Colonic mucosa (tissue), 4 donors: ENCODE measurements at places on chromosomes 3 and 15. TPM values are rescaled to one million over a fixed set of nuclear protein-coding genes. Genes with fewer than 3 reads are reported as not detected.

DNA sequence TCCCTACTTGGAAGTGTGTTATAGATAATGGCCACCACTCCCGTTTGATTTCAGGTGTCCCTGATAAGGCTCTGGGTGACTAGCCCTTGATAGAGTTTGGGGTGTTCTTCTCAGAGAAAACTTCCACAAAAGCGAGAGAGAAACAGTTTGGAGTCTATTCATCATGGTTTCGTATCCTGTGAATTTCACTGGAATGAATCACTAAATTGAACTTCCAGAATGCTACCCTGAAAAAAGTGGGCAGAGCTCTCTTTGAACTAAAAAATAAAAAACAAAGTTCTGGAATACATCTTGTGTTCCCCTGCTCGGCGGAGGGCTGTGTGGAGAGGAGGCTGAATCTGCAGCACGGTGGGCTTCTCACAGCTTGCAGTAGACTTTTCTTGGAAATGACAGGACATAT lies 52.8 kb upstream of the FAM98B start:
- no peaks in the 10 kb centered on the region for H3K4me1 ChIP-seq
- DNase-seq, result no peak
- no peaks in the 10 kb centered on the region for H3K36me3 ChIP-seq
- no peak overlapping the region for H3K27ac ChIP-seq
- no peak overlapping the region for H3K4me3 ChIP-seq
- H3K27me3 ChIP-seq, result no peaks in the 10 kb centered on the region

- H3K27me3 ChIP-seq, result no peaks in the 10 kb centered on the region
- H3K4me1 ChIP-seq, result no peaks in the 10 kb centered on the region
- no peak for DNase-seq
- H3K27ac ChIP-seq, result no peak overlapping the region
Measured at GRCh38 chr3:27114684-27115083, 254.5 kb downstream of the NEK10 start.

- H3K27me3 ChIP-seq, result no peaks in the 10 kb centered on the region
- no peak overlapping the region for H3K27ac ChIP-seq
- H3K4me1 ChIP-seq, result no peaks in the 10 kb centered on the region
- H3K36me3 ChIP-seq, result no peaks in the 10 kb centered on the region
- no peak overlapping the region for H3K4me3 ChIP-seq
Measured at GRCh38 chr3:118968111-118968510, 66.5 kb downstream of the IGSF11 start.

Gene IMPG2
- total RNA-seq, result 0.08 TPM

DNA sequence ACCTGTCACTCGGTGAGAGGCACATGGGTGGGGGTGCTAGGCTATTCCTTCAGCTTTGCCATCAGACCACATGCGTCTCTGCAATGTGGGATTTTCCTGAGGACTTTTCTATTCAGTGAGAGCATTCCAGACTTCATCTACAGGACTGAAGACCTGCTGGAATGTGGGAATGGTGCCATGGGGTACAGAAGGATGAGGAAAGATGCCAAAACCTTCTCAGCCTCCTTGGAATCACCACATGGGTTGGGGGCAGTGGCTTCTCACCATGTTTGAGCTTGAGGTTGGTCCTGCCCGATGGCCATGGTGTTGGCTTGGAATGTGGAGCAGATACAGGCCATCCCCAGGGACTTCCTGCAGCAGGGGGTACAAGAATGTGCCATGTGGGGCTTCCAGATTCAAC lies 80.9 kb upstream of the KLF13 start:
- no peaks in the 10 kb centered on the region for H3K27me3 ChIP-seq
- no peaks in the 10 kb centered on the region for H3K4me1 ChIP-seq
- H3K27ac ChIP-seq, result no peak overlapping the region
- no peaks in the 10 kb centered on the region for H3K36me3 ChIP-seq
- DNase-seq, result no peak

Gene CHRFAM7A
- total RNA-seq, result 0.42 TPM

Gene RASGRP1
- 0.96 TPM for total RNA-seq

Gene NME9
- not detected for total RNA-seq

Gene EAF2
- 4.5 TPM for total RNA-seq

DNA sequence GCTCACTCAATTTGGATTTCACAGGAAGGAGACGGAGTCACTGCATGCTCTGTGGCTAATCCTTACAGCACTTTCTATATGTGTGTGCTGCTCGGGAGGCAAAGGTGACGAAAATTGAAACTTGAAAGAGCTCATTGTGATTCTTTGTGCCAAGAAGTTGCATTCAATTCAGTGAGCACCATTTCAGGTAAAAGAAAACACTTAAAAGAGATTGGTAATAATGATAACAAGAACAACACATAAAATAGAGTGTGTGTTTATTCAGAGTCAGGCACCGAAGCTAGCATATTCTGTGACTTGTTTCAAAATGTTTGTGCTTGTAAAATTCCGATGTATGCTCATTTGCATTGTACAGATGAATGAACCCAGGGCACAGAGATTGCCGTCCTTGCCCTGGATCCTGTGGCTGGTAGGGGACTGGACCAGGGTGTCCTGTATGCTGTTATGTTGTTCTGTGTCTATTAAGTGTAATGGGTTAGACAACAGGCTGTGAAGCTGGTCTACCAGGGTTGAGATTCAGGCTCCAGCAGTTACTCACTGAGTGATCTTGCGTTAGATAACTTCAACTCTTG lies 193.3 kb upstream of the PROK2 start:
- no peak for DNase-seq
- H3K36me3 ChIP-seq, result no peaks in the 10 kb centered on the region
- no peak overlapping the region for H3K27ac ChIP-seq
- H3K4me1 ChIP-seq, result no peaks in the 10 kb centered on the region
- H3K4me3 ChIP-seq, result no peak overlapping the region

Gene STRIT1
- not detected for total RNA-seq

DNA sequence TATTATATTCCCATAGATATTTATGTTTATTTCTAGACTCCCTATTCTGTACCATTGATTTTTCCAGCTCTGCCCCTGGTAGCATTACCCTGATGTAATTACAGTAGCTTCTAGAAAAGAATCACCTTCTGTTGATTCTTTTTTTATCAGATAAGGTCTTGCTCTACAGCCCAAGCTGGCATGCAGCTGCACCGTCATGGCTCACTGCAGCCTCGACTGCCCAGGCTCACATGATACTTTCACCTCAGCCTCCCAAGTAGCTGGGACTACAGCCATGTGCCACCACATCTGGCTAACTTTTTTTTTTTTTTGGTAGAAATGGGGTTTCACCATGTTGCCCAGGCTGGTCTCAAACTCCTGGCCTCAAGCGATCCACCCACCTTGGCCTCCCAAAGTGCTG lies 41.8 kb downstream of the SLC24A1 start:
- no peaks in the 10 kb centered on the region for H3K27me3 ChIP-seq
- DNase-seq, result no peak
- no peak overlapping the region for H3K27ac ChIP-seq
- H3K36me3 ChIP-seq, result no peaks in the 10 kb centered on the region
- H3K4me3 ChIP-seq, result no peak overlapping the region

GRCh38 chr3:153287017-153287416 lies 125.0 kb downstream of the RAP2B start:
- no peaks in the 10 kb centered on the region for H3K27me3 ChIP-seq
- H3K4me3 ChIP-seq, result no peak overlapping the region
- H3K27ac ChIP-seq, result no peak overlapping the region
- H3K4me1 ChIP-seq, result no peaks in the 10 kb centered on the region

Gene CYP1A1
- not detected for total RNA-seq

Gene SCAMP5
- 24.9 TPM for total RNA-seq

DNA sequence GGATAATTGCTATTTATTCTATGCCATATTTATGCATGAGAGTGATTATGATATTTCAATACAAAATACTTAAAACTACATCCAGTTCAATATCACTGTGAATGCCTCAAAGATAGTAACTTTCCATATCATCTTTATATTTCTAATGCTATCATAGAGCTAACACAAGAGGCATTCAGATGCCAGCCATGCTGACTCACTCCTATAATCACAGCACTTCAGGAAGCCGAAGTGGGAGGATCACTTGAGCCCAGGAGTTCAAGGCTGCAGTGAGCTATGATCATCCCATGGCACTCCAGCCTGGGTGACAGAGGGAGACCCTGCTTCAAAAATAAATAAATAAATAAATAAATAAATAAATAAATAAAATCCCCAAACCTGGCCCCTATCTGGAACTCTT lies 498.7 kb downstream of the EPHA3 start:
- no peaks in the 10 kb centered on the region for H3K27me3 ChIP-seq
- no peaks in the 10 kb centered on the region for H3K36me3 ChIP-seq
- no peak for DNase-seq
- H3K4me3 ChIP-seq, result no peak overlapping the region

GRCh38 chr3:53227993-53228885 lies 27.6 kb downstream of the TKT start:
- H3K36me3 ChIP-seq, result peaks cover 34% of the 10 kb centered on the region
- H3K4me1 ChIP-seq, result no peaks in the 10 kb centered on the region
- DNase-seq, result no peak
- H3K27me3 ChIP-seq, result no peaks in the 10 kb centered on the region
- H3K4me3 ChIP-seq, result no peak overlapping the region

DNA sequence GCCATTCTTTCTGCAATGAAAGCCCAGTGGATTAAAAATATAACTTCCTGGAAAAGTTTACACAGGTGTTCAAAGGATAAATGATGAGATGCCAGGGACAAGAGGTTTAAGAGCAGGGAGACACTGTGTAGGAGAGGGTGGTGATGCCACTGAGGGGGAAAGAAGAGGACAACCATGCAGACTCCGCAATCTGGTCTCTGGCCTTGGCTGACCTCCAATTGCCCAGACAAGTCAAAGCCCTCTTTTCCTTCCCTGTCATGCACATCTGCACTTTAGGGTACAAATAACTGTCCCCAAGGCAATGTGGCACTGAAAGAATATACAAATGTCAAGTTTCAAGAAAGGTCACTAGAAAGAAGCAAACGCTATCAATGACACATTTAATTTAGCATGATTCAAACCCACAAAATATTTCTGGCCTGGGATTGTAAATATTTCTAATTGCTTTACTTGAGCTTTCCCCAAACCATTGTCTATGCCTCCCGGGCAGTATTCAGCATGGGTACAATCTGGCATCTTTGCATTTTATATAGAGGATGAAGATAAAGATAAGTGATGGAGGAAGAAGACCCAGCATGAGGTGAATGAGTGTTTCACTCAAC lies 319.4 kb downstream of the PLCL2 start:
- H3K27ac ChIP-seq, result no peak overlapping the region
- no peaks in the 10 kb centered on the region for H3K4me1 ChIP-seq
- DNase-seq, result no peak
- no peaks in the 10 kb centered on the region for H3K36me3 ChIP-seq
- no peak overlapping the region for H3K4me3 ChIP-seq

- H3K27me3 ChIP-seq, result no peaks in the 10 kb centered on the region
- no peaks in the 10 kb centered on the region for H3K36me3 ChIP-seq
- H3K4me1 ChIP-seq, result no peaks in the 10 kb centered on the region
Measured at GRCh38 chr3:89571298-89571697, 463.9 kb downstream of the EPHA3 start.

Gene WDR93
- not detected for total RNA-seq

DNA sequence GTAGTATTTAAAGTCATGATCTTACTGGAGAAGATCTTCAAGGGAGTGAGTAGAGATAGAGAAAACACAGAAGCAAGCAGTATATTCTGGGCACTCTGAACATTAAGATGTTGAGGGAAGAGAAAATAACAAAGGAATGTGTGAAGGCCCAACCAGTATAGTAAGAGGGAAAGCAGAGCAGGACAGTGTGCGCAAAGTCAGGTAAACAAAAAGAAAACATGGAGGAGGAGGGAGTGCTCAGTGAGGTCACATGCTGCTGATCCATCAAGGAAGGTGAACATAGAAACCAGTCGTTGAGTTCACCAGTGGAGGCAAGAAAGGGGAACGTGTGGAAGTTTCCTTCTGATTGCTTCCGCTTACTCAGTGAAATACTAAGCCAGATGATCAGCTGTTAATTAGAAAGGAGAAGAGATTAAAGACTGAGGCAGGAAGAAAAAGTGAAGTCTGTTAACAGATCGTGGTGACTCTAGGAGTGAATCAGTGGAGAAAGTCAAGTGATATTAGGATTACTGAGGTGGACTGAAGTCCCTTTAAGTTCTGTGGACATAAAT lies 47.2 kb downstream of the OPA1 start:
- DNase-seq, result no peak
- no peaks in the 10 kb centered on the region for H3K27me3 ChIP-seq

GRCh38 chr15:62324382-62324781 lies 159.3 kb upstream of the C2CD4B start:
- no peak for DNase-seq
- no peaks in the 10 kb centered on the region for H3K4me1 ChIP-seq
- H3K27me3 ChIP-seq, result no peaks in the 10 kb centered on the region
- H3K4me3 ChIP-seq, result no peak overlapping the region
- H3K36me3 ChIP-seq, result no peaks in the 10 kb centered on the region

DNA sequence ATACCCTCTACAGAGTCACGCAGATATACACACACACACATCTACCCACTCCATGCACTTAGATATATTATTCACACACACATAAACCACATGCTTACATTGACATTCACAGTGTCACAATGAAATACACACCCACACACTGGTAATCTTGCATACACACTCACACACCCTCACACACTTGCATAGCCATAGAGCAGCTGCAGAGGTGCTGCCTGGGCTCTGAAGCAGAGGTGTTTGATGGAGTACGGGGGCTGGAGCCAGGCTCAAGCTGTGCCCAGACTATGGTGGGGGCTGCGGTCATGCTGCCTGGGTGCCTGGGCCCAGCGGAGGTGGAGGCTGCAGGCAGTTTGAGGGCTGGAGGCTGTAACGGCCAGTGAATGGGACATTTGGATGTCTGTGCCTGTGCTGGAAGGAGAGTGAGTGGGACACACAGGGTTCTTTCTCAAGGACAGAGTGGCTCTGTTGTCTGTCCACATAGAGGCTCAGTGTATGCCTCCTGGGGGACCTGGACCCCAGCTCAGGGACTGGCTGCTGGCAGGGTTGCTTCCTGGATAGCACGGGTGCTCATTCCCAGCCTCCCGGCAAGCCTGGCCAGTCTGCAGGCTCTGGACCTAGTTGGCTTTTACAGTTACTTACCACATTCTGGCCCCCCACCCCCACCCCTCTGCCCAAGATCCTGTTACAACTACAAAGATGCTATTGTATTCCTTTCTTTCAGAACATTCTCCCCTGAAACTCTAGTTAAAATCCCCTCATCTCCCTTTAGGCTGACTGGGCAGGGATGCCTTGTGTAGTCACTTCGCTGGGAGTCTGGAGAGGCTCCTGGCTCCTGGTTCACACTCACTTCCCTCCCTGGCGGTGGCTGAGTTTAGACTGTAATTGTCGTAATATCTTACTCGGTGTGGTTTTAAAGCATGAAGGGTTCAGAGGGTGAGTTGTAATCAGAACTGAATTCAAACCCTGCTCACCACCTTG lies 12.5 kb downstream of the GASK1A start:
- H3K27ac ChIP-seq, result no peak overlapping the region
- no peaks in the 10 kb centered on the region for H3K36me3 ChIP-seq
- no peaks in the 10 kb centered on the region for H3K27me3 ChIP-seq
- no peak overlapping the region for H3K4me3 ChIP-seq

- no peaks in the 10 kb centered on the region for H3K36me3 ChIP-seq
- H3K4me3 ChIP-seq, result no peak overlapping the region
- H3K4me1 ChIP-seq, result no peaks in the 10 kb centered on the region
Measured at GRCh38 chr15:81183439-81183775, 13.3 kb upstream of the IL16 start.

Gene FAH
- total RNA-seq, result 16.0 TPM

Gene GNAT1
- total RNA-seq, result not detected

GRCh38 chr3:117417411-117417810 lies 707.8 kb downstream of the TUSC7 start:
- H3K27ac ChIP-seq, result no peak overlapping the region
- H3K4me3 ChIP-seq, result no peak overlapping the region
- no peak for DNase-seq
- H3K27me3 ChIP-seq, result no peaks in the 10 kb centered on the region

GRCh38 chr15:43463507-43463906 lies 29.4 kb downstream of the TP53BP1 start:
- H3K27me3 ChIP-seq, result no peaks in the 10 kb centered on the region
- DNase-seq, result no peak
- no peak overlapping the region for H3K27ac ChIP-seq
- H3K4me3 ChIP-seq, result no peak overlapping the region
- no peaks in the 10 kb centered on the region for H3K4me1 ChIP-seq
